LoVo (cell line): ENCODE measurements at places on chromosomes 16 and 17.

DNA sequence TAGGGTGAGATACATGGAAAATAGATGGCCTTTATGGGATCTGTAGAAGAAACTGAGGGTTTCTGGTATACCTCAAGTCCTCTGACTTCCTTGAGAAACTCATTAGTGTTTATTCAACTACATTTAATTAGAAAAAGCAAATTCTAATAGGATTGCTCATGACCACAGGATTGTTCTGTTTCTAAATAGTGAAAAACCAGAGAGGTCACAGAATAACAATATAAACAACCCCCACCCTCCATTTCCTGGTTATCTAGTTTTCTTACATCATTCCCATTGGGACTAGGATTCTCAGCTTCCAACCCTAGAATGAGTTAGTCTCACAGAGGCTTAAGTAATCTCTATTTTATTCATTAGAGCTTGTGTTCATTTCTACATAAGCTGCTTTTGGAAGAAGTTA, 30.0 kb downstream of the SF3B3 start:
- no peak for DNase-seq

DNA sequence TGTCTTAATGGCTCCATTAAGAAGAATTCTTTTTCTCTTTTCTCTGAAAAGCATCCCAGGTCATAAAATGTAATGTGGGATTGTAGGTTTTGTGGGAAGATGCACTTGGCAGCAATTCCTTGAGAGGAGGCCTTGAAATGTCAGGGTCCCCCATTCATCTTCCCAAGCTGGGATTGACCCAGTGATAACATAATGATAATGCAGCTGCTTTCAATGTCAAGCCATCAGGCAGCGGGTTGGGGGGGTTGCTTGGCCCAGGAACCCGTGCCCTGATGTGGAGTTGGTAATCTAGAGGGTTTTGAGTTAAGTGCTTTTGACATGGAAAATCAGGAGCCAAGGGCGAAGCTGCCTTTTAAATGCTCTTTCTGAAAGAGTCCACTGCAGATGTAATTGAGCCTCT, 484.0 kb downstream of the WWOX start:
- DNase-seq: no peak

- no peak for DNase-seq
Measured at GRCh38 chr17:50037321-50038107, 18.4 kb upstream of the ITGA3 start.

GRCh38 chr16:4984174-4984990, 26.3 kb downstream of the SEC14L5 start:
- no peak for DNase-seq

GRCh38 chr16:80993834-80994233, 12.9 kb downstream of the CMC2 start:
- no peak for DNase-seq

- DNase-seq: no peak
Measured at GRCh38 chr17:29726715-29727252, 104.1 kb upstream of the CORO6 start.
